Stromal cell of bone marrow (primary cell): ENCODE measurements at places on chromosomes 3 and 15.
A peak's percentile ranks its signal among the peaks of the same experiment; 100 is the strongest.

GRCh38 chr3:188664795-188665194, 507.0 kb upstream of the TPRG1 start:
- no peak for DNase-seq

- DNase-seq, result peak; percentile 45
Measured at GRCh38 chr15:40992241-40992741, 39.0 kb downstream of the CHAC1 start.

DNA sequence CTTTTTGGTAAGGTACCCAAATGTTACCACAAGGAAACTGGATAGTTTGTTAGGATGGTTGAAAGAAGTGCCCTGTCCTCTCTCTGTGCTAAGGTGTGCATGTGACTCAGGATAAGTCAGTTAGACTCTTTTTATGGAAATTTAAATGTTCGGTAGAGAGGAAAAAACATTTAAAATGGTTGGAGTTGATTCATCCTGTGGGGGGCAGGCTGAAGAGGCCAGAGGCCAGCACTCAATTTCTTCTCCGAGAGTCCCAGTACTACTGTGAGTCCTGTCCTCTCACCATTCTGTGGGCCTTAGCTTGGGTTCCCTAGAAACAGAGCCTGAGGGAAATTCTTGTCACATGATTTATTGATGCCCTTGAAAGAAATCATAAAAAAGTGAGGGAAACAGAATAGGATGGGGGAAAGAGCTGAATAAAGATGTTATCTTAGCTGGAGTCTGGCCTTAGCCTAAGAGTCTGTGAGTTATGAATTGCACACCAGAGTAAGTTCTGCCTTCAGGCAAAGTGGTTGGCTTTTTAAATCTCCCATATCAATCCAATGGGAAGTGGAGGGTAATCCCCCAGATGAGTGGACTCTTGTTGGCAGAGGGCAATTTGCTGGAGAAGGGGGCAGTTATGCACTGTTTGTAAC, 106.5 kb upstream of the GALNT15 start:
- no peak for DNase-seq

- DNase-seq, result no peak
Measured at GRCh38 chr3:45596290-45596791, 1.8 kb downstream of the LIMD1 start.

GRCh38 chr3:120435621-120436020, 15.2 kb downstream of the FSTL1 start:
- DNase-seq, result no peak

DNA sequence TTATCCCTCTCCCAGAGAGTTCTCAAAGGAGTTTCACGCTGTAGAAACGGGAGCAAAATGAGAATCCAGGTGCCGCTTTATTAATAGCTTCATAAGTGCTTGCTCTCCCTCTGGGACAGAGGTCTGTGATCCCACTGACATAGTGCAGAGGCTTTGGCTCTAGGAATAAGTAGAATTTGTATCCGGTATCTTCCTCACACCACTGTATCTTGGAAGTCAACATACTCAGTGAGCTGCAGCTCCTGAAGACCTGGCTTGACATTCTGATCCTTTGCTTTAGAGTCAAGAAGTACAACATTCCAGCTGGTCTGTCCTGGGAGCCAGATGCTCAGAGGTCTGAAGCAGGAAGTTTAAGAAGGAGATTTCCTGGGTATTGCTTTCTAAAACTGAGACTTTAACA, 323.0 kb downstream of the LPP start:
- DNase-seq, result no peak

GRCh38 chr3:171187706-171188290, 161.3 kb upstream of the SLC2A2 start:
- no peak for DNase-seq
